ENCODE measurements at places on chromosomes 12 and 14.

- DNase-seq, result no peak
Observed at GRCh38 chr14:106107703-106108102, 581.3 kb downstream of the TMEM121 start.

GRCh38 chr12:71682466-71682865 is 3.4 kb upstream of the TMEM19 start:
- no peak for DNase-seq

DNA sequence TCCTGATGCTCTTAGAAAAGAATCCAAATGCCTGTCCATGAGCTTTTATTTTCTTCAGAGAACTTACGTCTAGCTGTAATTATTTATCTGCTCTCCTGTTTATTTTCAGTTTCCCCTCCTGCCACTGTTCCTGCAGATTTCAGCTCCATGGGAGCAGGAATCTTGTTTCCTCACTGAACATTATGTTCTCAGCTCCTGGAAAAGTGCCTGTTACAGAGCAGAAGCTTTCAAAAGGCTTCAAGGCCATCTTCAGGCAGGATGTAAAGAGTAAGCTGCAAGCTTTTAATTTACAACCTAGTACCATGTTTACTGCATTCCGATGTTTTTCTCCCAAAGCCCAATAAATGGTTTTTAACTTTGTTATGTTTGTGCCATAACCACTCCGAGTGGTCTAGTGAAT is 98.4 kb upstream of the BTG1 start:
- no peak for DNase-seq

GRCh38 chr14:68948686-68949600 is 30.2 kb downstream of the ACTN1 start:
- DNase-seq, result no peak

GRCh38 chr14:59728304-59728703 is 142.3 kb downstream of the RTN1 start:
- DNase-seq, result no peak

DNA sequence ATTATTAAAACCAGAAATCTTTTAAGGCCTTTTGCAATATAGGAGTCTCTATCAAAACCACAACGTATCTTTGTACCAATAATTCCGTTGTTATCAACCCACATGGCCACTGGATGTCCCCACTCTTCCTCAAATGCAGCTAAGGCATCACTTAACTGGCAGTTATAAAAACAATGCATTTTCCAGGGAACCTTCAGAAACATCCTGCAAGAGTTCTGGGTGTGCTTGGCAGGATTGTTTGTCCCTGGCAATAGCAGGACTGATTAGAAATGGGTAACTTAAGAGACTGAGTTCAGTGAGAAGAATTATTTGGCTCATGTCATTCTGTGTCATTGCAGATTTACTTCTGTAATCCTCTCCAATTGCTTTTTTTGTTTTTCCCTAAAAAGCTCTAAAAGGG is 112.0 kb downstream of the SLC15A5 start:
- DNase-seq, result no peak

DNA sequence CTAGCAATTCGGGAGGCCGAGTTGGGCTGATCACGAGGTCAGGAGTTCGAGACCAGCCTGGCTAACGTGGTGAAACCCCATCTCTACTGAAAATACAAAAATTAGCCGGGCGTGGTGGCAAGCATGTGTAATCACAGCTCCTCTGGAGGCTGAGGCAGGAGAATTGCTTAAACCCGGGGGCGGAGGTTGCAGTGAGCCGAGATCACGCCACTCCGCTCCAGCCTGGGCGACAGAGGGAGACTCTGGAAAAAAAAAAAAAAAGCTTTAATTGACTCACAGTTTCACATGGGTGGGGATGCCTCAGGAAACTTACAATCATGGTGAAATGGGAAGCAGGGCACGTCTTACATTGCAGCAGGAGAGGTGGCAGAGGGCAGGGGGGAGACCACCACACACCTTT is 30.6 kb upstream of the SLC2A3 start:
- no peak for DNase-seq

DNA sequence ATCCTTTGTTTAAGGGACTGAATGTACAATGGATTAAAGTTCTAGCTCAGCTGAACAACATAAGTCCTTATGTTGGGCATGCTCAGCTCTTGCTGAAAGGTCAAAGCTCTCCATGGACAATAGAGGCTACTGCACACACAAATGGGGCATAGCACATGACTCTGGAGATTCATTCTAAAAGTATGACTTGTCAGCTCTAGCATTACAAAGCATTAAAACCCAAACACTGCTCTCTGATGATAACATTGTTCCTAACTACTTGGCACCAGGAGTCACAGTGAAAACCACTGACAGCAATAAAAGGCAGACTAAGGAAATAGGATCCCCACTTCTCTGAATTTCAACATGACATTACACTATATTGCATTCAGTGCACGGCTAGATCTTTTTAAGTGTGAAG is 21.9 kb upstream of the FSCB start:
- no peak for DNase-seq

DNA sequence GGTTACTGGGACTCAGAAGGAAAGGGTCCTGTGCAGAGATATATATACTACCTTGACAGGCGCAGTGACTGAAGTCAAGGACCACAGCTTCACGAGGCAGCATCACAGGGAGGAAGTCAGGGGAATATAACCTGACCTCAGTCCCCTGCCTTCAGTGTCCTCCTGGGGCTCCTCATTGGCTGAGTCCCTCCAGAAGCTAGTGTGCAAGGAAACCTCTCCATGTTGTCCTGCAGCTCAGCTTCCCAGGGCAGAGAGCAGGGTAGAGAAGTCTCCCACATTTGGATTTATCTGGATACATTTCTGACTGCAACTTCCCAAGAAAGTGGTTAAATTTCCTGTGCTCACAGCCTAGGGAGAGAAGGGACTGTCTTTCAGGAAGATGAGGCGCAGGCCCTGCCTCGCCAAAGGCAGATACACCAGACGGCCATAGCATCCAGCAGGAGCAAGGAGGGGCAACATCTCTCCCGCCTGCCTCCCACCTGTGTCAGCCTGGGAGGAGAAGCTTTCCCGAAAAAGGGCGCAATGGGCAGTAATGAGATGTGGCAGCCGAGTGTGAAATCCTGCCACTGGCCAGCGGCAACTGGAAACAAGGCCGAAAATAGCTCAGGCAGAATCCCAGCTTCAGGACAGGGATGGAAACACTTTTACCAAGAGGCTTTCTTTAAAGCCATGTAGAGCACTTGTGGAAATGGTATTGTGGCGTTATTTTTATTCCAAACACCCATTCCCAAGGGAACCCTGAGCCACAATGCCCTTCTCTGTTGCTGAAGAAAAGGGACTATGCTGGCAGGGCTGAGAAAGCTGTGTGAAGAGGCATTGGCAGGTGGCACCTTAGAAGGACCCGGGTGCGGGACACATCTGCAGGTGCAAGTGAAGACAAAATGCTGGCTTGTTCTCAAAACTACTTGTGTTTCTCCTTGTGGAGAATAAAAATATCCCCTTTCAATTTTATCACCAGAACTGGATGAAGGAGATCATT is 54.9 kb upstream of the HIF1A start:
- no peak for DNase-seq

GRCh38 chr14:34478261-34478660 is 16.2 kb upstream of the SPTSSA start:
- no peak for DNase-seq

- DNase-seq, result no peak
Observed at GRCh38 chr12:7833831-7834230, 38.9 kb downstream of the SLC2A14 start.

GRCh38 chr14:42222924-42223471 is 616.3 kb downstream of the LRFN5 start:
- DNase-seq, result no peak

GRCh38 chr14:75050852-75051555 is at the start of gene MLH3:
Gene MLH3, minus strand, starts transcription at chr14:75051467. Its CDS starts 1,812 bp downstream, at chr14:75049655.
- peak; percentile 79 for DNase-seq

DNA sequence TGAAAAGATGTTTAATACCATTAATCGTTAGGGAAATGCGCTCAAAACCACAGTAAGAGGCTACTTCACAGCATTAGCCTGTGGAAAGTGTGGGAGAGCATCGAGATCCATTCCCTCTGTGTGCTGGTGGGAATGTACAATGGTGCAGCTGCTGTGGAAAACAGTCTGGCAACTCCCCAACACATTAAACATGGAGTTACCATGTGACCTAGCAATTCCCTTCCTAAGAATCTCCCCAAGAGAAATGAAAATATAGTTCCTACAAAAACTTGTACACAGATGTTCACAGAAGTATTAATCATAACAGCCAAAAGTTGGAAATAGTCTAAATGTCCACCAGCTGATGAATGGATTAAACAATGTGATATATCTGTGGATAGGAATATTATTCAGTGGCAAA is 23.8 kb downstream of the MLXIP start:
- no peak for DNase-seq

DNA sequence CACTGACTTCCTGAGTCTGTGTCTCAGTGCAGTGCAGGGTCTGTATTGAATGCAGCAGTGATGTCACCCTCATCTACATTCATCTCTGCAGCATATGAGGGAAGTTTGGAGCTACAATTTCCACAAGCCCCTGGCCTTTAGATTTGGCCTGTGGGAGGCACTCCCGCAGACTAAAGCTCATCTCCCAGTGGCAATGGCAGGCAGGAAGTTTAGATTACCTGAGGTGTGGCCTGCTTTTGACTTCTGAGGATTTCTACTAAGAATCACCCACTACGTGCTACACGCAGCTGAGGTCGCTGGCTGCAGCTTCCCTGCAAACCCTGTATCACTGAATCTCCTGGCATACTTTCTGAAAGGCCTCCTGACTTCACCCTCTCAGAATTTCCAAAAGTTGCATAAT is 202.2 kb upstream of the PRKD1 start:
- no peak for DNase-seq

- DNase-seq, result no peak
Observed at GRCh38 chr14:39055786-39056474, 47.1 kb downstream of the SEC23A start.

DNA sequence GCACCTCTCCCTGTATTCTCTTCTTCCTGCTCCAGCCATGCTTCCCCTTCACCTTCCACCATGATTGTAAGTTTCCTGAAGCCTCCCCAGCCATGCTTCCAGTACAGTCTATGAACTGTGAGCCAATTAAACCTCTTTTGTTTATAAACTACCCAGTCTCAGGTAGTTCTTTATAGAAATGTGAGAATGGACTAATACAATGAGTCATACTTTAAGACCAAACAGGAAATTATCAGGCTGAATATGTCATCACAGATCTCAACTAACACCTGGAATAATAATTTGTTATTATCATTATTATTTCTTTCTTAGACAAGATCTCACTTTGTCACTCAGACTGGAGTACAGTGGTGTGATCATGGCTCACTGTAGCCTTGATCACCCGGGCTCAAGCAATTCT is 85.4 kb downstream of the KCNMB4 start:
- DNase-seq, result no peak

- no peak for DNase-seq
Observed at GRCh38 chr12:79143803-79144202, 279.2 kb downstream of the SYT1 start.

DNA sequence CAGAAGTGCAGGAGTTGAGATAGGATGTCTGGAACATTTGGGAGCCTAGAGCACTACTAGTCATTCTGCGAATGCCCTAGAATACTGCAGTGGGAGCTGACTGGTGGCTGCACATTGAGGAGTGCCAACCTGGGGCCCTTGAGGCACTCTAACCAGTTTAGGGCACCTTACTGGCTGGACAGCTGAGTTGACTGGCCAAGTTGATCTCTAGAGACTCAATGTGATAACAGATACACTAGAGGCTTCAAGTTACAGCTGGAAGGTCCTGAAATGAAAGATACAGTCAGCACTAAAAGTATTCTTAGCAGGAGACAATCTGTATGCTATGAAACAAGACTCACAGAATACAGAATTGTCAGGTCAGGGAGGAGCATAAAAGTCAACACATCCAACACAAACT is 8.0 kb downstream of the SLC8A3 start:
- DNase-seq, result no peak

DNA sequence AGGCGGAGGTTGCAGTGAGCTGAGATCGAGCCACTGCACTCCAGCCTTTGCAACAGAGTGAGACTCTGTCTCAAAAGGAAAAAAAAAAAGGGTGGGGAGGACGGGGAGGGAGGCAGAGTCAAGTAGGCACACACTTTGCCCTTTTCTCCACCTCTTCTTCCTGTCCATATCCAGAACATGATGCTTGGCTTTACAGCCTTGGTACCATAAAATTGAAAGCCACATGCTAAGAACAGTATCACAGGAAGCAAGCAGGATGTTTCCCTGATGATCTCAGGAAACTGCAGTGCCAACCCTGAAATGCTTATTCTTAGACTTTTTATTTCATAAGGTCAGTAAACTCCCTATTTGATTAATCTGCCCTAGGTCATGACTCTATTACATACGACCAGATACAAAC is 32.5 kb upstream of the YAF2 start:
- DNase-seq, result no peak

- no peak for DNase-seq
Observed at GRCh38 chr12:104320627-104321024, 17.1 kb downstream of the EID3 start.

DNA sequence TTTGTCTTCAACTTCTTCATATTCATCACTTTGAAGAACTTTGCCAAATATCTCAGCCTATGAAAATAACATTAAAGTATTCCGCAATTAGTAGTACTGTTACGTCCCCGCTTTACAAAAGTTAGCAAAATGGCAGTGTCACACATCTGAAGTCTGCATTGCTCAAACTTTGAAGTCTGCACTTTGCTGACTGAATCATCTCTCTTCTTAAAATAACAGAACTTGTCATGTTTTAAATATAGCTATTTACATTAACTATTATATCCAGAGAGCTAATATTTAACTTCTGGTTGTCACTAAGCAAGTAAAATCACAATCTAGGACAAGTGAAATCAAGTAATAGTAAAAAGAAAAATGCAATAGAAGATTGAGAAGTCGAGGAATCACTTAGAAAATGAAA is 34.5 kb downstream of the IPO8 start:
- no peak for DNase-seq

GRCh38 chr12:110365489-110366320 is 37.8 kb downstream of the ANAPC7 start:
- no peak for DNase-seq

DNA sequence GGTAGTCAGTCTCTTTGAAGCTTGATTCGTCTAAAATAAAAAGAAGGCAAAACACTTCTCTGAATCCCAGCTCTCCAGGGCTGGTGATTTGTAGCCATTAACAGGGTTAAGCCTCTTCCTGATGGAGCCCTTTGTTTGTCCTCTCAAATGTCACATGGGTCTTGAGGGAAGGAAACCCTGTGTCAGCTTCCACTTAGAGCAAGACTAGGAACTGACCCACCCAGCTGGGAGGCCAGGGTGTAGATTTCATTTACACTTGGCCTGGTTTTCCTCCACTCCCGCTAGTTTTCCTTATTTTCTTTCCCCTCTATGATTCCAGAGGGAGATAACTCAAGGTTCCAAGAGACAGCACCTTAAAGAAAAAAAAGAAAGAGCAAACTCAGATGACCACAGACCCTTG is 230.5 kb upstream of the EGLN3 start:
- DNase-seq, result no peak
